Skeletal muscle cell (primary cell): ENCODE measurements at places on chromosomes 2 and 18.
A peak's percentile ranks its signal among the peaks of the same experiment; 100 is the strongest.

GRCh38 chr2:174711206-174711605 lies 53.1 kb downstream of the CHRNA1 start:
- DNase-seq = peak; percentile 3

- DNase-seq = no peak
Measured at GRCh38 chr2:238131761-238132462, 6.6 kb upstream of the KLHL30 start.

GRCh38 chr2:196220671-196221070 lies 49.3 kb upstream of the STK17B start:
- no peak for DNase-seq

GRCh38 chr18:55250768-55251173 lies 291.5 kb upstream of the CCDC68 start:
- no peak for DNase-seq

DNA sequence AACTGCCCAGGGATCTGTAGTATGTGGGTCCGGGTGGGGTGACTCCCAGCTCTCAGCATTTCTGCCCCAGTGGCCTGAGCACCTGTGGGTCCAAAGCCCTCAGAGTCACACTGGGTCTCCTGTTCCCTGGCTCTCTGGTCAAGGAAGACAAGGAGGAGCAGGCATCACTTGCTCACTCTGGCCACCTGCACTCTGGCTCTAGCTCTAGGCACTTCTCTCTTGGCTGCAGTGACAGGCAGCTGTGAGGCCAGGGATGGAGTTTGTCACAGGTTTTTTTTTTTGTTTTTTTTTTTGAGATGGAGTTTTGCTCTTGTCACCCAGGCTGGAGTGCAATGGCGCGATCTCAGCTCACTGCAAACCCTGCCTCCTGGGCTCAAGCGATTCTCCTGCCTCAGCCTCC lies 84.6 kb downstream of the HS1BP3 start:
- no peak for DNase-seq

GRCh38 chr2:178531168-178531567 lies 50.9 kb downstream of the PLEKHA3 start:
- no peak for DNase-seq
